ENCODE measurements at places on chromosomes 16 and 17.

GRCh38 chr17:64492481-64493109 lies 4.3 kb downstream of the POLG2 start:
- DNase-seq, result no peak

DNA sequence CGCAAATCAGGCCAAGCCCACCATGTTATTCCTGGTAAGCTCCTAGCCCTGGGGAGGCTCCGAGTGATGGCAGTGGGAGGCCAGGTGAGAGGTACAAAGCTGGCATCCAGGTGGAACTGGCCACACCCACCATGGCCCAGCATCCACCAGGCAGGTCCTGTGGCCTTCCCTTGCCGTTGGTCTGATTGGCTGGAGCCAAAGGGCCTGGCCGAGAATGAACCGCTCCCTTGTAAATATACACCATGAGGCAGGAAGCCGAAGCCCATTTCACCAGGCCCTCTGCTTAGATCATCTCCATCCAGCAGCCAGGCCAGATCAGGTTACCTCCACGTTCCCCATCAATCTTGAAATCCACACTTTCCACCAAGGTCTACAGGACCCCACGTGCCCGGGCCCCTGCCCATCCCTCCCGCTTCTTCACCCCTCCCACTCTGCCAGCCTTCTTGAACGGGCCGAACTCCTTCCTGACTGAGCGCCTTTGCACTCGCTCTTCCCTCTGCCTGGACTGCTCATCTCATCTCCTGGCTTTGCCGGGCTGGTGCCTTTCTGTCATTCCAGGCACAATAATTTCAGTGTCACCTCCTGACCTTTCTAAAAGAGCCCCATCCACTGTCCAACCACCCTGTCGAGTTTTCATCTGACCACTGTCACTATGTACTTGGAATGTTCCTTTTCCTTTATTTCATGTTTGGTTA lies 5.8 kb downstream of the SOCS1 start:
- DNase-seq, result no peak

DNA sequence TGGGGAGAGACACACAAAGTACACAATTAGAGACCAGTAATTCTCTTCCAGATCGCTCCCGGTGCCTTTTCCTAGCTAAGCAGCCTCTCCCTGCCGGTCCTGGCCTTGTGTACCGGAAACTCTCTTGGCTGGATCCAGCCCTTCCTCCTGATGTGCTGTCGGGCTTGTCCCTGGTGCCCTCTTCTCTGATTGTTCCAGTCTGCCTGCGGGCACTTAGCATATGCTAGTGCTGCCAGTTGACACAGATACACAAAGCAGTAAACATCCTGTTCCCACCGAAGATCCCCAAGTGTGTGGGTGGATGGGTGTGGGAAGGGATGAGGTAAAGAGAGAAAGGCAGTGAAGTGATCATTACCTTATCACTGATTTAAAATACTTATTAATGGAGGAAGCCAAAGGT lies 9.7 kb downstream of the HS3ST3B1 start:
- no peak for DNase-seq

- DNase-seq, result no peak
These were observed 20.7 kb downstream of the ACSF3 start for GRCh38 chr16:89114159-89114981.

GRCh38 chr16:2786826-2787151 lies 571 bp downstream of the PRSS33 start:
- DNase-seq, result no peak

DNA sequence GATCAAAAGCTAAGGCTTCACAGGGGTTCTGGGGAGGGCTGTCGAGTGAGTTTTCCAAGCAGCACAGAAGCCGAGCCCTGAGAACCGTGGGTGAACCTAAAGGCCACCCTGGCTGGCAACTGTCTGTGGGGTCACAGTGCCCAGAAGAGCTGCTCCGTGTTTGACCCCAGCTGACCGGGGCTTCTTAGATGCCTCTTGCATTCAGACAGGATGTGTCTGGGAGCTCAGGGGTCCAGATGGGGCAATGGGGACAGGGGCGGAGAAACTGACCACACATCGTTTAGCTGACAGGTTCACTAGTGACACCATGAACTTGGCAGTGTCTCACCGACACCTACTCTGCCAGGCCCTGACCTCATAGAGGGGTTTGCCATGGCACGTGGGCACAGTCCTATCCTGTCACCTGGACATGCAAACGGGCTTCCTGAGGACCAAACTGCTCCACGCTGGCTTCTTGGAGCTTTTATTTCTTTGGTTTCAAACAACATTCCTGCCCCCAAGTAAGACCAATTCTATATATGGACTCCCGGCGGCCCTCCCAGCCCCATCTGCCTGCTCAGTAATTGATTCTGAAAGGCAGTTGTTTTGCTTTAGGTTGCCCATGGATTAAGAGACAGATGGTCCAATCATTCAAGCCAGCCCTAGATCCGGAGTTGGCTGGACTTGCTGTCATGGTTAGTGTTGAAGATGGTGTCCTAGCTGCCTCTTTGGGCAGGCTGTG lies 22.2 kb downstream of the WSCD1 start:
- DNase-seq, result no peak

DNA sequence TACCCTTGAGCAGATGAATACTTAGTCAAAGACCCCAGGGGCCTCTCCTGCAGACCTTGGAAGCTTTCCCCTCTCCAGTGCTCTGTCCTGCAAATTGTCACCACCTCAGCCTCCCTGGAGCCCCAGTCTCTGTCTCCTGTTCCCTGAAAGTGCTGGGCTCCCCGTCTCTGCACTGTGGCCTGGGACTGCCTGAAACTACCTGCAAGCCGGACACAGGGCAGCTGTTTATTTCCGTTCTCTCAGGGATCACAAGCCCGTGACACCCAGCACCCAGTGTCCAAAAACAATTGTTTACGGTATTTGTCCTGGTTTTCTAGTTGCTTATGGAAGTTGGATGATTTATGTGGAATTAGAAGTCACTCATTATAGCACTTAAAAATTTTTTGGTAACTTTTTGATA lies 81.6 kb upstream of the CHMP6 start:
- no peak for DNase-seq

DNA sequence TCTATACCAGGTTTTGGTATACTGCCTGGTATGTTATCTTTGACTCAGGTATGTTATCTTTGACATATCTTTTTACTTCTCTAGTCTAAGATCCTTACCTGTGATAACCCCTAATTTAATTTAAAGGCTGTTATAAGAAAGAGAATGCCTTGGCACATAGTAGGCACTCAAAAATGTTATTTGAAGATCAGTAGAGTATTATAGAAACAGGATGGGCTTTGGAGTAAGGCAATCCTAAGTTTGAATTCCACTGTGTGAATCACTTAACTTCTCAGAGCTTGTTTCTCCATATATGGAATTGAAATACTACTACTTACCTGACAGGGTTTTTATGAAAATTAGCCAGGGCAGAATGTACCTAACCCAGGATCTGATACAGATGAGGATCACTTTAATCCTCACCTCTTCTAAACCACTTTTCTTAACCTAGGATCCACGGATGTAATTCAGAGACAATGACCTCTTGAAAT lies 1.2 kb downstream of the BRIP1 start:
- DNase-seq, result no peak
